ENCODE measurements at places on chromosomes 6 and 20.

DNA sequence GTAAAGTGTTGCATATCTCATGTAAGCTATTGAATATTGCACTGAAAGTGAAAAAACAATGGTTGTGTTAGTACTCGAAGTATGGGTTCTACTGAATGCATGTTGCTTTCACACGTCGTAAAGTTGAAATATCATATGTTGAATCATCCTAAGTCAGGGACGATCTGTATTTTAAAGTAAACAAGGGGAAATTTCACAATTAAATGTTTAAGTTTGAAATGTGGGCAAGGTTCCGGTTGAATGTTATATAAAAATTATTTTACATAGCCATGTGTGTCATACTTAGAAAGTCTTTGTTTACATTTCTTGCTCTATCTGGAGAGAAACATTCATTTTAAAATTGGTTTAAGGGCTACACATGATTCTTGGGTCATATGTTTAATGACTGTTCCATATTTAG is 76.8 kb downstream of the AKAP7 start:
- ATAC-seq = no peak

DNA sequence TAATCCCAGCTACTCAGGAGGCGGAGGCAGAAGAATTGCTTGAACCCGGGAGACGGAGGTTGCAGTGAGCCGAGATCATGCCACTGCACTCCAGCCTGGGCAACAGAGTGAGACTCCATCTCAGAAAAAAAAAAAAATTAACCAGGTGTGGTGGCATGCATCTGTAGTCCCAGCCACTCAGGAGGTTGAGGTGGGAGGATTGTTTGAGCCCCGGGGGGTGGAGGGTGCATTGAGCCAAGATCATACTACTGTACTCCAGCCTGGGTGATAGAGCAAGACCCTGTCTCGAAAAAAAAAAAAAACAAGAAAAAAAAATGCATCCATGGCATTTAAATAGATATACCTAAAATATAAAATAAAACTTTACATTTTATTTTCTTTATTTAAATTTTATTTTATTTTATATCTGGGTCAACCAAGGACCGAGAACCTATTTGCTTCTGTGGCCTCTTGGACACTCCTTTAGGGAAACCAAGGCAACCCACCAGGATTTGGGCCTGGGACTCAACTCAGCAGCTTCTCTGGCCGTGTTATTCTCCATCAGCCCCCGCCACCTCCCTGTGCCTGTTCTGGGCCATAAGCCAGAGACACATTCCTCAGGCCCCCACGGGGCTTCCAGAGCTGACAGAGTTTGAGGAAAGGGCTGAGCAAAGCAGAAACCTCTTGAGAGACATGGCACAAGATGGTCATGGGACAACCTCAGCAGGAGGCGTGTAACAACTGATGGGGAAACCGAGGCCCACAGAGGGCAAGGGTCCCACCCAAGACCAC is 6.2 kb downstream of the SNTA1 start:
- ATAC-seq = peak; percentile 39

DNA sequence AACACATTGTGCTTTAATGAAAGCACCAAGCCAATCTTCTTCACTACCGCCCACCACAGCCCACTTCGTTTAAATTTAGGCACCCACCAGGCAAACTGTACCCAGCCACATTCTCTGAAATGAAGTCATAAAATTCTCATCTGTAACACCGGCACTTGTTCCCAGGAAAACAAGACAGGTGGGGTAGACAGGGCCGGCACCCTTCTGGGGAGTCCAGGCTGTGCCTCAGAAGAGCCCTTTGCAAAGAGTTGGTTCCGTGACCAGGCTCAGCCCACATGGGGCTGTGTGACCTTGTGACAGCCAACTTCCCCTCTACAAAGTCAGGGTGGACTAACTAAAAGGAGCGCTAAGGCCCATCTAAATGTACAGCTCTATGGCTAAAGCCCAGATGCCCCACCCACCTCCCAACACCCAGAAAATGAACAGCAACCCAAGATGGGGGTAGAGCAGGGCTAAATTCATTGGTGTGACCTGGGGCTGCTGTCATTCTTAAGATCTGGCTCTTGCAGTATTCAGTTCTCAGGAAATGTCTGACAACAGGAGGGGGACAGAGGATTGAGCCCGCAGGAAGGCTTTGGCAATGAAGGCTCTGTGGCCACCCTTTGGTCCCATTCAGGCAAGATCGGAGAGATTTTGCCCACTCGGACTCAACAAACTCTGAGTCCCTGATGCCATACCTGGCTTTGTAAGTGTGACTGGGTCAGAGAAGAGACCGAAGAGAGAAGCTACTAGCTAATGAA is 56.7 kb downstream of the TRERF1 start:
- ATAC-seq = no peak

DNA sequence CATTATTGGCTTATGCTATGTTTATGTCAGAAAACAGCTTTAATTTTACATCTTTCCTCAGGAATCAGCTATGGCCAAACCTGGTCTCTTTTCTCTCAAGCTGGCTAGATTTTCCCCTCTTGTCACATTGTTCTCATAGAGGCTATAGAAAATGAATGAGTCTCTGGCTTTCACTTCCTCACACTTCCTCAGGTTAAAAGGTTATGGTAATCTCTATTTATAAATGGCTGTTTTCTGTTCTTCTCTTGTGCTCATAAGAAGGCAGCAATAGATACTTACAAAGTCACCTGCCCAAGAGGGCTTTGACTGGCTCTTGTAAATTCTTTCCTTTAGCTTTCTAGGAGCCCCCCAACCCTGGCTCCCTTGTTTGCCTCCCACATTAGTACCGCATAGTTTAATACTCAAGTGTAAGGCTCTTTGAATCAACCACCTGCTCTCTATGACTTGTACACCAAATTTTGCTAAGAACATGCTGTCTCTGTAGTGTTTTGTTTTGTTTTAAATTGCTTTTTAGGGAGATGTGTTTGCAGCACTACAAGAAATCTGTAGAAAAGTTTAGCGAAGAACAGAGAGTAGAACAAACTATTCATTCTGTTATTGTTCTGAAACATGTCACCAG is 897.4 kb upstream of the CITED2 start:
- no peak for ATAC-seq

GRCh38 chr20:12404941-12405340 is 487.2 kb downstream of the BTBD3 start:
- no peak for ATAC-seq

Measured in SK-N-SH treated with all-trans-retinoic acid at 6 μM for 48 hours (cell line).